ENCODE measurements at places on chromosomes 13 and 19.

- DNase-seq: no peak
Observed at GRCh38 chr13:48275507-48275906, 28.0 kb upstream of the RB1 start.

GRCh38 chr13:100984085-100984705, 309.6 kb upstream of the TMTC4 start:
- no peak for DNase-seq

DNA sequence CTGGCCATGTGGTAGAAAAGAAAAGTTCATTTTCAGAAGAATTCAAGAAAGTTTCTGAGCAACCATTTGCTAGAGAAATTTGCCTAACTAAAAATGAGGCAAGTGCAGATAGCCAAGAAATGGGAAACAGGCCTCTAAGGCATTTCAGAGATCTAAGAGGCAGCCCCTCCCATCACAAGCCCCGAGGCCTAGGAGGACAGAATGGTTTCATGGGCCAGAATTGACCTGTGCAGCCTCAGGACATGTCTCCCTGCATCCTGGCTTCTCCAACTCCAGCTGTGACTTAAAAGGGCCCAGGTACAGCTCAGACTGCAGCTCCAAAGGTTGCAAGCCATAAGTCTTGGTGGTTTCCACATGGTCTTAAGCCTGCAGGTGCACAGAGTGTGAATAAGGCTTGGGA, 3.3 kb upstream of the ZNF546 start:
- DNase-seq: no peak

DNA sequence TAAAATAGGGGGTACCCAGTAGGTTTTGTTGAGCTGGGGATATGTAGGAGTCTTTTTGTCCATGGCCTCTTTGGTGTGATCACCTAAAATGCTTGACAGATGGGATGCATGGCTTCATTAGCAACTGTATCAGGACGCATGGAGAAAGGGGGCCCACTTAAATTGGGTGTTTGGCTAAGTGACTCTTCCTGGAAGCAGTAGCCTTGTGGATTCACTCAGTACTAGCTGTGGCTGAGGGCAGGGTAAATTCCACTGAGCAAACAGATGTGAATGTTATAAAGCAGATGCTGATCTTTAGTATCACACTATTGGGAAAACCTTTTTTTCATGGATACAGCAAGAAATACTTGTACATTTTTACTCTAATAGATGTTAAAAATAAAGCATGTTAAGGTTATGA, 140.0 kb downstream of the FGF14 start:
- DNase-seq: no peak

GRCh38 chr13:113151745-113152690, 6.4 kb upstream of the PROZ start:
- no peak for DNase-seq

DNA sequence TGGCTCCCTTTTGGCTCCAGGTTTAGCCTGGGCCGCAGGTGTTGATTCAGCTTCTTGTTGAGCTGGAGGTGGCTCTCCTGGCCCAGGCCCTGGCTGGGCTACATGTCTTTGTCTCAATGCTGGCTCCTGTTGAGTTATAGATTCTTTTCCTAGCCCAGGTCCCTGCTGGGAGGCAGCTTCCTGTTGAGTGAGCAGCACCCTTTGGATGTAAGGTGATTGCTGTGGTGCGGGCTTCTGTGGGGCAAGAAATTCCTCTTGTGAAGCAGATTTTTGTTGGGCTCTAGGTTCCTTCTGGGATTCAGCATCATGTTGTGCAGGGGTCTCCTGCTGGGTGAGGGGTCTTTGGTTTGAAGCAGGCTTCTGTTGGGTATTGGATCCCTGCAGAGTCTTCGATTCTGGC, 545 bp downstream of the LIPE start:
- DNase-seq: no peak

DNA sequence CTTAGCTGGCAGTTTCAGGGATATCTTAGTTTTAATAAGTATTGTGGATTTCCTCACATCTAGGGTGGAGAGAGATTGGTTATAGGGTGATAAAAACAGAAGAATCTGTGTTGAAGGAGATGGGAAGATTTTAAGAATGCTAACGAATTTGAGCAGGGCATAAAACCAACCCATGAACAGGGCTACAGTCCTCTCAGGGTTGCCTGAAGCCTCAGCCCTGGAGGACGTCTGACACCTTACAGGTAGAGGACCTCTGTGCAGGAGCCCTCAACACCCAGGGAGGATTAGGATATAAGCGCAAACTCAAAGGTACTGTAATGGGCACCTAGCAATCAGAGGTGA, 461 bp upstream of the WASF3 start:
- DNase-seq: peak; percentile 80

DNA sequence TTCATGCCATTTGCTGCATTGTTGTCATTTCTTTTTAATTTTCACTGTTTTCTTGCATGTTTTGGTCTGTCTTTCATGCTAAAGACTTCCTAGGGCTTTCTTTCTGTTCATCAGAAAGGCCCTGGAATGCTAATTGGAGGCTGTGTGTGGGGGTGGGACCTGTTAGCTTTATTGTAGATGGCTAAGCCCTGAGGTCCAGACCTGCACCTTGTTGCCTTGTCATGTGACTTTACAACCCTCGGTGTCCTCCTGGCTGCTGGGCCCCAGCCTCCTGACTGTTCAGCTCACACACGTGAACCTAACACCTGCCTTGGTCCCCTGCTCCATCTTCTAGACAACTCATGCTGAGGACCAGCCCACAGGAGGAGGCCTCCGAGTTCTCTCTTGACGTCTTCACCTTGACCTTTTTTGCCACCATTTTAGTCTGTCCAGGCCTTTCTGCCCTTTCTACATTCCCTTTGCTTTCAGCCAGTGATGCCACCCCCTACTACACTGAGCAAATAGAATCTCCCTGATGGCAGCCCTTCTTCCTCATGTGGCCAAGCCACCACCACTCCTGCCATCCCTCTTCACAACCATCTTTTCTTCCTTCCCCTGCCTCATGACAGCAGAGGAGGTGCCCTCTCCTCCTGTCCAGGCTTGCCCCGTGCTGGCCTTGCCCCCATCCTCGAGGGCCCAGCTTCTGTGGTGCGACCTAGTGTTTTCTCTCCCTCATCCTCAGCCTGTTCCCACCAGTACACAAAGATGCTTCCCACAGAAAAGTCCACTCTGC, 41.4 kb upstream of the GPI start:
- DNase-seq: no peak

DNA sequence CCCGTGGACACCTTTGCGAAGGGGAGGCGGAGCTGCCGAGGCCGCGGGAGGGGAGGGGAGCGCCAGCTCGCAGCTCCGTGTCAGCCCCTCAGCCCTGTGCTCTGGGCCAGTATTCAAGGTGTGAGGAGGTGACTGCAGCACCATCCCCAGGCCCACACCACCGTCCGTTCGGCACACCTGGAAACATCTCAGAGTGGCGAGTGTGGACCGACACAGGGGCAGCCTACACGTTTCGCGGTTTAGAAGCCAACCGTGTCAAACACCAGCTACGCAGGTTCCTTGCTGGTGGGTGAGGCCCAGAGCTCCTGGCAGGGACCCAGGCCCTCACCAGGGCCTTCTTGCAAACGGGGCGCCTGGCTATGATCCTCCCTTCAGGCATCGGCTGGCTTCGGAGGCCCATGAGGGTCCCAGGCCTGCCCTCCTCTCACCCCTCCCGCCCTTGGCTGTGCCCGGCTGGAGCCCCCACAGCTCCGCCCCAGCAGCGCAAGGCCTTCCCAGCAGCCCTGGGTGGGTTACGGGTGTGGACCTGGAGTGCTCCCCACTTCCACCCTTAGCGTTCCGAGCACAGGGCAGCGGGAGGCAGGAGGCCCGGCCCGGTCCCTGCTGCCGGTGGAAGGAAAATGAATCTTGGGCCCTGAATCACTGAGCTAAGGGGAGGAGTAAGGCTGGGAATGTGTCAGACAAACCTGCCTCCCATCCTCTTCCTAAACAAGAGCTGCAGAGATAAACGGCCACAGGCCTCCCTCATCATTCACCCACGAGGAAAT, 1.2 kb downstream of the C13orf46 start:
- DNase-seq: no peak

DNA sequence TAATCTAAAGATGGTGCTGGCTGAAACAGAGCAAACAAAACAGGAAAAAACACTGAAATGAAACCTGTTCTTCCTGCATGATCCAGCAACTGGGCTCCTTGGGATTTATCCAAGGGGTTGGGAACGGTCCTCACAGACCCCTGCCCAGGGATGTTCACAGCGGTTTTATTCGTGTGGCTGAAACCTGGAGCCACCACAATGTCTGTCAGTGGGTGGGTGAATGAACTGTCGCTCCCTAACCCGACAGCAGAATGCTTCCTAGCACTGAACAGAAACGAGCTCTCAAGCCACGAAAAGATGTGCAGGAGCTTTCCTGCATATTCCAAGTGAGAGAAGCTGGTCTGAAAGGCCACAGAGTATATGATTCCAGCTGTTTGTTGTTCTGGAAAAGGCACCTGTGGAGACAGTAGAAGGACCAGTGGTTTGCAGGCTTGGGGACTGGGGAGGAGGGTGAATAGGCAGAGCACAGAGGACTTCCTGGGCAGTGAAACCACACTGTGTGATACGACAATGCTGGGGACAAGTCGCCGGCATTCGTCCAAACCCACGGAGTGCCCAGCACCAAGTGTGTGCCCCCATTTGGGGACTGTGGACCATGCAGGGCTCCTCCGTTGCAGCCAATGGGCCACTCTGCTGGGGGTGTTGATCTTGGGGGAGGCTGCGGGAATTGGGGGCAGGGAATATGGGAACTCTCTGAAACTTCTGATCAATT, 73.9 kb downstream of the TEX29 start:
- DNase-seq: no peak

DNA sequence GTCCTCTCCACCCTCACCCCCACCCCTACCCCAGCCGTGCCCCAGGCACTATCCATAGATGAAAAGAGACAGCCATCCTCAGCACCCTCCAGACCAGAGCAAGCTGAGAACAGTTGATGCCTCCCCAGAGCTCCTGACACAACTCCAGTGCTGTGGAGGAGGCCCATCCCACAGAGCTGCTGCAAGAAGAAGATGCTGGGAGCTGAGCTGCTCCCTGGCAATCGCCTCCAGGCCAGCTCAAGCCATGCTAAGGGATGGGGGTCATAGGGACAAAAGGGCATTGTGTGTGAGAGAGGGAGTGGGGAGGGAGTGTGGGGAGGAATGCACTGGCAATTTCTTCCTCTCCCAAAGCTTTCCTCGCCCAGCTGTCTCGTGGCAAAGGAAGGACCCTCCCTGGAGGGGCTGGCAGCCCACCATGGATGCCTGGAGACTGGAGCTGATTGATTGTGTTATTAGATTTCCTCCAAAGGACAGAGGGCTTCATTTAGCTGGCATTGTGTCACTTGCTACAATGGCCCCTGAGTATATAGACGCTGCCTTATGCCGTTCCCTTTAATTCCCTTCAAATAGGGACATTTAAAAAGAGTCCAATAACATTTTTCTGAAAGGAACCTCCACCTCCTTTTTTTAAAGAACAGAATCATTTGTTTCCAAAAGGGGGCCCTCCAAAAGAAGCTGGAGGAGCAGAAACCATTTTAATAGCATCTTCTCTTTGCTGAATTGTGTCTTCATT, 476.4 kb downstream of the FOXO1 start:
- no peak for DNase-seq

DNA sequence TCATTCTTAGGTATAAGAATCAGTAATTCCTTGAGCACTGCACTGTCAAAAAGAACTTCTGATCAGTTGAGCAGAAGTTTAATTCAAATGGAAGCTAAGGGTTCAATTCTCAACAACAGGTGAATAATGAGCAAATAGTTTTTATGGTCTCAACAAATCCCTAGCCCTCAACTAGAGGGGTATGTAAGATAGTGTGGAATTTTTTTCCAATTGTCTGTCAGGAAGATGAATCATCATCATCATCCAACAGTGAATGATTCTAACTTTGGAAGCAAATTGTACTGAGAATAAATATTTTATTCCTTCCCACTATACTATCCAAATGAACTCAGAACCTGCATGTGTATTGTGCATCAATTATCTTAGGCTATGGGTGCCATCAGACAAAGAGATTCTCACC, 372.7 kb downstream of the ENOX1 start:
- DNase-seq: no peak

DNA sequence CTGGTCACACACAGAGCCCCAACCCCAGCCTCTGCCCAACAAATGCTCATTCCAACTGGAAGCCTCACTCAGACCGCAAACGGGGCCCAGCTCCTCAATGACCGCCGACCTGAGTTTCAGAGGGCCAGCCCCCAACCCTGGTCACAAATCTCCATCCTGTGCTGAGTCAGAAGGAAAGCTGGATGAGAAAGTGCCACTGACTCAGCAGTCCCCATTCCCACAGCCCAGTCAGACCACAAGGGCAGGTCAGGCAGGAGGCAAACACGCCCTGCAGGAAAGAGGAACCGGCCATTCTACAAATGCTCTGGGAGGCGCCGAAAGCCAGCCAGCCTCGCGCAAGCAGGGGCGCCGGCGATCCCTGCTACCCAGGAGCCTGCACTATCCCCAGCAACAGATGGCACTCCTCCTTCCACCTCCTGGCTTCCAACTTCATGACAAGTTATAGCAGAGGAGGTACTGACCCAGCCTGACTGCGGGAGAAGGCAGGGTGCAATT, 14.1 kb upstream of the PRKD2 start:
- no peak for DNase-seq

GRCh38 chr19:20367811-20368294, 197.7 kb downstream of the ZNF737 start:
- DNase-seq: no peak

GRCh38 chr19:40703029-40703755, 12.7 kb upstream of the NUMBL start:
- no peak for DNase-seq

DNA sequence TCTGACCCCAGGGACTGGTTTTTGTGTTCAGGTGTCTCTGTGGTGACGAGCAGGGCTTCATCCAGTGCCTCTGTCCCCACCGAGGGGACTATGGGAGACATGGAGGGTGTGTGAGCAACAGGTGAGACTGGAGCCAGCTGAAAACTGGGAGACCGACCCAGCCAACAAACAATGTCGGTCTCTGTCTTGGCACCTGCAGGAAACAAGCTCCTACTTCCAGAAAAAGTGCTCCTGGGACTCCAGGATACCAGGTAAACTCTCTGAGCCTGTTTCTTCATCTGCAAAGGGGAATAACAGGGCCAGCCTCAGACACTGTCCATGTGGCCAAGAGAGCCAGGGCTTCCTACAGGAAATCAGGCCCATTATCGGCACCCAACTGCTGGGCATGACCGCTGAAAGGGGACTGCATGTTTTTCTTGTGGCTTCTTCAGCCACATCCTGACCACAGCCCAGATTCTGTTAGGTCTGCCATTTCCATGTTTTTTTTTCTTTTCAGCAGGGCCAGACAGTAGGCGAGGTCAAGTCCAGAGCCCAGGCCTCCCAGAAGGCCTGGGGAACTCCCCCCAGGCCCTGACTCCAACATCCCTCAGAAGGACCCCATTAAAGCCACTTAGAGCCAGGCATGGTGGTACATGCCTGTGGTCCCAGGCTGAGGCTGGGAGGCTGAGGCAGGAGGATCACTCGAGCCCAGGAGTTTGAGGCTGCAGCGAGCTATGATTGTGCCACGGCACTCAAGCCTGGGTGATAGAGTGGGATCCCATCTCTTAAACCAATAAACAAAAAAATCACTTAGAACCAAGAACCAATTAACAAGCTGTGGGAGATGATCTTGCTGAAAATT, 836 bp upstream of the BST2 start:
- DNase-seq: no peak

- no peak for DNase-seq
Observed at GRCh38 chr13:50838031-50838430, 5.5 kb downstream of the DLEU7 start.

All from kidney glomerular epithelial cell (primary cell).